ENCODE measurements at places on chromosomes 1 and 21. TPM values are rescaled to one million over a fixed set of nuclear protein-coding genes. Genes with fewer than 3 reads are reported as not detected.

GRCh38 chr1:8416881-8417280, 99.0 kb downstream of the SLC45A1 start:
- no peak for DNase-seq

GRCh38 chr1:241622669-241623068, 17.5 kb downstream of the CHML start:
- DNase-seq: no peak

GRCh38 chr1:2230781-2231531, 2.8 kb downstream of the SKI start:
- DNase-seq: no peak

Gene FMO5
- total RNA-seq: 0.51 TPM

DNA sequence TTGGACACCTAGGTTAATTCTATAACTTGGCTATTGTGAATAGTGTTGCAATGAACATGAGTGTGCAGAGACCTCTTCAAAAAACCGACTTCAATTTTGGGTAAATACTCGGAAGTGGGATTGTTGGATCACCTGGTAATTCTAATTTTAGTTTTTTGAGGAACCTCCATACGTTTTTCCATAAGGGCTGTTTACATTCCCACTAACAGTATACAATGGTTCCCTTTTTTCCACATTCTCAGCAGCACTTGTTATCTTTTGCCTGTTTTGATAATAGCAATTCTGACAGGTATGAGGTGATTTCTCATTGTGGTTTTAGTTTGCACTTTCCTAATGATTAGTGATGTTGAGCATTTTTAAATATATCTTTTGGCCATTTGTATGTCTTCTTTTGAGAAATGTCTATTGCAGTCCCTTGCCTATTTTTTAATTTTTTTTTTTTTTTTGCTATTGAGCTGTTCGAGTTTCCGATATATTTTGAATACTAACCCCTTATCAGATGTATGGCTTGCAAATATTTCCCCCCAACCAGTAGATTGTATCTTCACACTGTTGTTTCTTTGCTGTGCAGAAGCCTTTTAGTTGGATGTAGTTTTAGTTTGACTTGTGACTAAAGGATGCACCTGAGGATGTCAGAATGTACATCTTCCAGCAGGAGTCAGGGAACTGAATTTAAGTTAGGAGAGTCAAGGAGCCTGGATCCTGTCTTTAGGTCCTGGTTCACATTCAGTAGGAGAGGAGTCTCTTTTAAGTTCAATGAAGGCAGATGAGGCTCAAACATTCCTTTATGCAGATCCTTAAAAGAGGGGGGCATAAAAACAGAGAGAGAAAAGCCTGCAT, 120.0 kb downstream of the S1PR1 start:
- DNase-seq: no peak

- no peak for DNase-seq
These were observed 4.9 kb upstream of the BRWD1 start for GRCh38 chr21:39318091-39318959.

GRCh38 chr21:20451046-20451445, 547.2 kb upstream of the NCAM2 start:
- DNase-seq: peak; percentile 34

Gene TMEM52
- total RNA-seq: 1.4 TPM

Gene FABP3
- total RNA-seq: 0.79 TPM

DNA sequence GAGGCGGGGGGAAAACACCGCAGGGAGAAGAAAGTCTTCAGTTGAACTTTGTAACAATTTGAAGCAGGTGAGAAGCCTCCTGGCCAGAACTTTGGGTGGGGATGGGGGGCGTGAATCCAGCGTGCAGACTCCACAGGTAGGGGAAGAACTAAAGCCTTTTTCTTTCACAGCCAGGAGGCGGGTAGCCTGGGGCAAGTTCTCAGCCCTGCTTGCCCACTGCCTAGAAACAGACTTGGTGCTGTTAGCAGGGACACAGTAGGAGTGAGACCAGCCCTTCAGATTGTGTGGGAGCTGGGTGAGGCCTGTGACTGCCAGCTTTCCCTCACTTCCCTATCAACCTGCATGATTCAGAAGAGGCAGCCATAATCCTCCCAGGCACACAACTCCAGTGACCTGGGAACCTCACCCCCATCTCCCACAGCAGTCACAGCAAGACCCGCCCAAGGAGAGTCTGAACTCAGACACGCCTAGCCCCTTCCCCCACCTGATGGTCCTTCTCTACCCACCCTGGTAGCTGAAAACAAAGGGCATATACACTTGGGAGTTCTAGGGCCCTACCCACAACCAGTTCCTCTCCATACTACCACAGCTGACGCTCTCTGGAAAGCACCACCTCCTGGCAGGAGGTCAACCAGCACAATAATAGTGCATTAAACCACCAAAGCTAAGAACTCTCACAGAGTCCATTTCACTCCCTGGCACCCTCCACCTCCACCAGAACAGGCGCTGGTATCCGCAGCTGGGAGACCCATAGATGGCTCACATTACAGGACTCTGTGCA, 83.5 kb upstream of the CDC42BPA start:
- DNase-seq: no peak

- no peak for DNase-seq
These were observed 86.8 kb upstream of the CD55 start for GRCh38 chr1:207234690-207235089.

- no peak for DNase-seq
These were observed 19.4 kb downstream of the URB2 start for GRCh38 chr1:229645324-229645993.

GRCh38 chr1:92411511-92411910, 75.2 kb downstream of the GFI1 start:
- DNase-seq: peak; percentile 30

DNA sequence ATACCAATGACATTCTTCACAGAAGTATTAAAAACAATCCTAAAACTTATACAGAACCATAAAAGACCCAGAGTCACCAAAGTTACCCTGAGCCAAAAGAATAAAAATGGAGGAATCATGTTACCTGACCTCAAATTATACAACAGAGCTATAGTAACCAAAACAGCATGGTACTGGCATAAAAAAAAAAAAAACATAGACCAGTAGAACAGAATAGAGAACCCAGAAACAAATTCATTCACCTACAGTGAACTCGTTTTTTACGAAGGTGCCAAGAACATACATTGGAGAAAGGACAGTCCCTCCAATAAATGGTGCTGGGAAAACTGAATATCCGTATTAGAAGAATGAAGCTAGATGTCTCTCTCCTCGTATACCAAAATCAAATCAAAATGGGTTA, 2.6 kb upstream of the GNG5 start:
- DNase-seq: no peak

Gene SAMD13
- 0.77 TPM for total RNA-seq

DNA sequence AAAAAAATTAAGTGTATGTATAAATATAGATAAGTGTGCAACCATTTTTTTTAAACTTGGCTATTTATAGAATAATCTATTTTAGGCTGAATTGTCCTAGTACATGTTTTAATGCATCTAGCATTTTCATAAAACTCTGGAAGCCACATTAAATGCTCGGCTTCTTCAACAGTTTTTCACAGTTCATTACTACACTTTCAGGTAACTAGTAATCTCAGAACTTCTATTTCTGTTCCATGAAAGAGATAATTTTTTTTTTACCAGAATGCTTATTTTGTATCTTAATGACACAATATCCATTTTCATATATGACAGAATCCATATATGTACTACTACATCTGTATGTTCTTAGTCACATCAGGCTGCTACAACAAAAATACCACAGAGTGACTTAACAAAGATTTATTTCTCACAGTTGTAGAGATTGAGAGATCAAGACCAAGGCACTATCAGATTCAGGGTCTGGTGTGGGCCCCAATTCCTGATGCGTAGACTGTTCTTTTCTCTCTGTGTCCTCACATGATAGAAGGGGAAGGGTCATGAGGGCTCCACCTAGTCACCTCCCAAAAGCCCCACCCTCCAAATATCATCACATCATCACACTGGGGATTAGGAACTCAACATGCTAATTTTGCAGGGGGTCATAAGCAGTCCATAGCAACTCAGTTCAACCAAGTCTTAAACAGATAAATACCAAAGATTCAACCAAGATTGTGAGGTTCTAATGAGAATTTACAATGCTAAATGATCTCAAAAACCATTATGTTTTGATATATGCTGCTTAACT, 43.1 kb downstream of the ARHGAP29 start:
- no peak for DNase-seq

Gene RIPPLY3
- total RNA-seq: not detected

DNA sequence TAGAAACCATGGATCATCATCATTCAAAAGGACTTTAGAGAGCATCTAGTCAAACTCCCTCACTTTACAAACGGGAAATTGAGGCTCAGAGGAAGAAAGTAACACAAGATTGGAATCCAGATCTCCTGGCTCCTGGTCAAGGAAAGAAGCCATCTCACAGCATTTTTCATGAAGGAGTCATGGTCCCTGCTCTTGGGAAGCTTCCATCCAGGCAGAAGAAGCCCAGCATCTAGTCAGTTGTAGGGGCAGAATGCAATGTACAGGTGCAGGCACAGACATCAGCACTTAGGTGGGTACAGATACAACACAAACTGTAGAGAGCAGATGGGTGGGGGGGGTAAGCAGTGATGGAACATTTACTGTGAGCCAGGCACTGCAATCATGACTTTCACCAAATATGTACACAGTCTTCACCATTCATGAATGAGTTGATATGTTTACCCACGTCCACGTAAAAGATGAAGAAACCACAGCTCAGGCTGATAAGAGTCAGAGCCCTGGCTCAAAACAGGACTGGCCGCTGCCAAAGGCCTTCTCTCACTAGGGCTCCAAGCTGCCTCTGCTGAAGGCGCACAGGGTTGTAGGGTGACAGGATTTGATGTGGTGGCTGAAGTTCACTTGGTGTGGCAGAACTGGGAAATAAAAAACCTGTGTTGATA, 44.0 kb downstream of the OPTC start:
- peak; percentile 70 for DNase-seq

Gene IGSF21
- not detected for total RNA-seq

GRCh38 chr1:106926803-106927582, 129.5 kb upstream of the PRMT6 start:
- DNase-seq: peak; percentile 75

- no peak for DNase-seq
These were observed 85.8 kb upstream of the ST6GALNAC5 start for GRCh38 chr1:76781447-76781846.
